ENCODE measurements at places on chromosomes 7 and 10.

DNA sequence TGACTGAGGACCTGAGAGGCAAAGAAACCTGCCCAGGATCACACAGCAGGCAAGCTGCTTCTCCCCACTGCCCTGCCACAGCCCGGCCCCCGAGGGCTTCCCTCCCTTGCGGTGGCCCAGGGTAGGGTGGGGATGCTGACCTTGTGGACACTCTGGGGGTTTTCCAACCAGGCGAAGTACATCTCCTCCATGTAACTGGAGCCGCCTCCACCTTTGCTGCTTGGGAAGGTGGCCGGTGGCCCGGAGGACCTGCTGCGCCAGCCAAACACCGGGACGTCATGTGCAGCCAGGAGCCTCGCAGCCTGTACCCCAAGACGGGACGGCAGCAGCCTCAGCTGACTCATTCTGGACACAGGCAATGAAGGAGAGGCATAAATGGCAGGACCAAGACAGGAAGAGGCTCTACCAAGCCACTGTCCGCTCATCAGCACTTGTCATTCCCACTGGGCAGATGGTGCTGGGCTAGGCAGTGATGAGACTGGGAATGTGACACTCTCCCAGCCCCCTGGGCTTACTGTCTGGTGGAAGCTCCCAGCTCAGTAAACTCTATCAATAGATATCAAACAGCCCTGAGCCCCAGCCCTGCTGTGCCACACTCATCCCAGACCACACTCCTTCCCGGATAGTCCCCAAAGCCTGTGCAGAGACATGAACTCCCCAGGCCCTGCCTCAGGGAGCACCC, 3.7 kb downstream of the OGDHL start:
- no peak for DNase-seq

GRCh38 chr7:157335991-157336382, 817 bp upstream of the DNAJB6 start:
- no peak for DNase-seq

DNA sequence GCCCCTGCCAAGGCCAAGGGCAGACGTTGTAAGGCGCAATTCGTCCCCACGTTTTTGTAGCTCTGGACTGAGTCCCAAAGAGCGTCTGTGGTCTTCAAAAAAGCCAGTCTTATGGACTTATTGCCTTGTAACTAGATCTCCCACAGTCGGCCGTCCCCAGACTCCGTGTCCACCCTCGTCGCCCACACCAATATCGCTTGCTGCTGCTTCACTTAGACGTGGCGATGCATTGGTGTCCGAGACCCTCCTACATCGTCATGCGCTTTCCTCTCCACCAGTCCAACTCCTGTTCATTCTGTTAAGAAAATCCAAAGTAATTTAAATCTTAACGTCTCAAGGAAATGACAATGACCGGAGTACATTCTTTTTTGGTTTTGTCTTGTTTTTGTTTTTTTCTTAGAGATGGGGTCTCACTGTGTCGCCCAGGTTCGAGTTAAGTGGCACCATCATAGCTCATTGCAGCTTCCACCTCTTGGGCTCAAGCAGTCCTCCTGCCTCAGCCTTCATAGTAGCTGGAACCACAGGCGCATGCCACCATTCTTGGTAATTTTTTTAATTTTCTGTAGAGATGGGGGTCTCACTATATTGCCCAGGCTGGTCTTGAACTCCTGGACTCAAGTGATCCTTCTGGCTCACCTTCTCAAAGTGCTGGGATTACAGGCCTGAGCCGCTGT, 851 bp downstream of the KIFBP start:
- DNase-seq, result no peak

GRCh38 chr10:87593702-87594101, 66.0 kb upstream of the PAPSS2 start:
- no peak for DNase-seq

GRCh38 chr10:79378647-79379511, 31.6 kb downstream of the PPIF start:
- no peak for DNase-seq

GRCh38 chr7:44294325-44295069, 30.9 kb downstream of the CAMK2B start:
- no peak for DNase-seq

DNA sequence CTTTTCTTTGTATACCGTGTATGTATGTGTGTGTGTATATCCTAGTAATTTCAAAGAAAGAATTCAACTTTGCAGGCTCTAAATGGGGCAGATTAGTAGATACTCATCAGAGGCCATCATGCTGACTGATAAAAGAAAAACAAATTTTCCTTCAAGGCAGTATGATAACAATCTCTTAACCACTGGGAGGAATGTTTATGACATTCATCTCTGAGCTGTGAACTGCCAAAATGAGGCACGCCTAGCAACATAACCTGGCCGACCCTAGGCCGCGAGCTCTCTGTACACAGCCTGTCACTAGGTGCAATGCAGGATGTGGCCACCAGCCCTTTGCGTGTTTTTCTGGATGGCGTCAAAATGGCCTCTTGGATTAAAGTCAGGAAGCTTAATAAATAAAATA, 343.7 kb upstream of the GALNT17 start:
- no peak for DNase-seq

GRCh38 chr10:110502072-110502845, 4.6 kb downstream of the DUSP5 start:
- no peak for DNase-seq

GRCh38 chr10:21614000-21614399, 80.0 kb downstream of the MLLT10 start:
- DNase-seq, result no peak

- no peak for DNase-seq
These were observed 132.7 kb downstream of the TAX1BP1 start for GRCh38 chr7:27872356-27873275.

DNA sequence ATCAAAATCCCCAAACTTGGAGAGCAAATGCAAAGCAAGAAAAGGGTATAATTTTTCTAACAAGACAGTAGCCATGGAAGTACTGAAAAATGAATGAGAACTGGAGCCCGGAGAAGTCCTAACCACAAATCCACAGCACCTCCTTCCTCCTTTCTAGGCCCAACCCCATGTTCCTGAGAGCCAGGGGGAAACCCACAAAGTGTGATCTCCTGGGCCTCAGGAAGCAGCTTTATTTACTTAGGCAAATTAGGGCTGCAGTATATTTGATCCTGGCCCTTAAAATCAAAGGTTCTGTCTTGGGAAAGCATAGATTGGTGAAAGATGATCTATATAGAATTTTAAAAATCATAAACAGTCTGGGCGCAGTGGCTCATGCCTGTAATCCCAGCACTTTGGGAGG, 103.0 kb downstream of the DOCK4 start:
- peak; percentile 70 for DNase-seq

DNA sequence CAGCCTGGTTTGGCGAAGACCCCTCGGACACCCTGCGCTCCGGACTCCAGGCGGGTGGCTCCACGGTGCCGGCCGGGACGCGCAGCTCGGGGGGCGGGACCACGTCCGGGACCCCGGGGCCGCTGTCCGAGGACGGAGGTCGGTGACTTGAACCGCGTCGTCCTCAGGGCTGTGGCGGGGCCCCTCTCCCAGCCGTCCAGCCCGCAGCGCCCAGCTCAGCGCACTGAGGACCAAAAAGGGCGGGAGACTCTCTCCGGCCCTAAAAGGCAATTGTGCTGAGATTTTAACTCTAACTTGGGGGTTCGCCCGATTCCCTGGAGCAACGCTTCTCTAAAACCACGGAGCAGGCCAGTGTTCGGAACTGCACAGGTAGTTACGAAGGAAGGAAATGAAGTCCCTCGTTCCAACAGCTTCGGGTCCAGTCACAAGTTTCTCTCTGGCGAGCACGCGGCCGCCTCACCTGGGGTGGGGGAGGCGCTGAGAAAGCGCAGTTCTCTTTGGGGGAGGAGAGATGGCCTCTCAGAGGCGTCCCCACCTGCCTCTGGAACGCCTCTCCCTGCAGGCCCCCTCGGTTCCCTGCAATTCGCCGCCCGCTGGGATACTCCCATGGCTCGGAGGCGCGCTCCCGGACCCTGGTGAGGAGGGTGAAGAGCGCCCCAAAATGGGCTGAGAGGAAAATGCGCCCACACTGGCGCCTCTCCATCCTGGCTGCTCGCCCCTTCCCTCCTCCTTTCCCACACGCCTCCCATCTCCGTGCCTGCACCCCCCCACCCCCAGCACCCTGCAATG, 352.7 kb downstream of the DNAJB6 start:
- no peak for DNase-seq

- DNase-seq, result no peak
These were observed 54.4 kb upstream of the PDSS1 start for GRCh38 chr10:26642896-26643653.

DNA sequence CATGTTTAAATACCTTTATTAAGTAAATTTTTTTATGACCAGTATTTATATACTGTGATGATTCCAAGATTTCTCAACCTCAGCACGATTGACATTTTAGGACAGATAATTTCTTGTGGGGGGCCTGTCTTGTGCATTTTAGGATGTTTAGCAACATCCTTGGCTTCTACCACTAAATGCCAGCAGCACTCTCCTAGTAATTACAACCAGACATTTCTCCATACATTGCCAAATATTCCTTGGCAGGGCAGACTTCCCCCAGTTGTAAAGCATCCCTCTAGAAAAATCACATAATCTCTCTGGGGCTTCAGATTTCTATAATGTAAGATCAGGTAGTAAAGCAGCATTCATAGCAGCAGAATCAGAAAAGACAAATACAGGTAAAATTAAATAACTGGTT, 7.8 kb upstream of the LIPM start:
- no peak for DNase-seq

DNA sequence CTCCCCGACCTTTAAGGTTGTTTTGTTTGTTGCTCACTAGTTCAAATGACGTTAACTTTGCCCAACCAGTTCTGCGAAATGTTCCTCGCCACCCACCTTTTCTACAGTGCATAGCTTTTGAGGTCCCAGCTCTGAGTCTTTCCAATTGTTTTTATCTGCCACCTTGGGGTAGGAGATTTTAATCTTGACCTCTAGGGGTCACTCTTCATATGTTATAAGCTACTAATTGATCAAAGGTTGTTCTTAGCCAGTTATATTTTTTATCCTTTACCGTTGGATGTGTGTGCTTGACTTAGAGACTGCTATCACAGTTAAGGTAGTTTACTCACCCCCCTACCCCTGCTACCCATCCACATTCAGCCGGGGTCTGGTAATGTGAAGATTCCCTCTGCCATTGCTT, 372.4 kb downstream of the SUGCT start:
- no peak for DNase-seq

GRCh38 chr10:86199041-86199440, 167.6 kb downstream of the GRID1 start:
- no peak for DNase-seq

DNA sequence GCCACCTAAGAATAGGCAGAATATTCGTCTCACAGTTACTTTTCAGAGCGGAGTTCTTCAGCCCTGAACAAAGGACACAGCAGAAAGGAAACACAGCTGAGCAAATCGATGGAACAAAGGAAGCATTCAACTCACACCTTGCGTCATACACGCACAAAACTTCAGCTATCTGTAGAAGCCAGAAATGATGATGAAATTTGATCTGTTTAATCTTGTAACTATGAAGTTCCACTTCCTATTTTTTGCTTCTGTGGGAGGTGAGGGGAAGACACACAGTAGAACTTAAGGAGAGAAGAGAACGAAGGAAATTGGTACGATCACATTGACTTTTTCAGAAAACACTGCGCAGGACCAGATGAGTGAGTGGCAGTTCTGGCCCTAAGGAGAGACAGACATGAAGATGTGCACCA, 26.2 kb downstream of the FAM171A1 start:
- DNase-seq, result peak; percentile 62

- no peak for DNase-seq
These were observed 101.3 kb downstream of the HIF1AN start for GRCh38 chr10:100636848-100637553.

GRCh38 chr7:99579956-99580777, 17.9 kb upstream of the TMEM225B start:
- no peak for DNase-seq

DNA sequence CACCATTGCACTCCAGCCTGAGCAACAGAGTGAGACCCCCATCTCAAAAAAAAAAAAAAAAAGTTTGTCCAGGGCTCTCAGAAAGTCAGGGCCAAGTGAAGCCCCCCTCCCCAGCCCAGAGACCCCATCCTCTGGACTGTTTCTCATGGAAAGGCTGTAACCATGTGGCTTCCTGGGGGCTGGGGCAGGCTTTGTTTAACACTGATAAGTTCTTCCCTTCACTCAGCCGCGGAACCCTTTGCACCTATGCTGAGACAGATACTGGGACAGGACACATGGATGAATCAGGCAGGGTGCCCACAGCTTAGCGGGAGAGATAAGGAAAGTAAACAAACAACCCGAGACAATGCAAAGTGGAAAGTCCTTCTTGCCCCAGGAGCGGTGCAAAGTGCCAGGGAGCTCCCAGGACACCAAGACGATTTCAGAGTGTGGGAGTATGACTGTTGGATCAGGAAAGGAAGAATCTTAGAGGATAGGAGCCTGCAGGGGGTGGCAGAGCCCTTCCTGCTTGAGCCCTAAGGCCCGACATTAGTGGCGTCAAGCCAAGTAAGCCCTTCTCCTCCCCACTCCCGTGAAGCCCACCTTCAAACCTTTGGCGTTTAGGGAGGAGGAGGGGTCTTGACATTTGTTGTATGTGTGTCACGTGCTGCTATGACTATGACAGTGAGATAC, 11.6 kb downstream of the MLXIPL start:
- DNase-seq, result peak; percentile 25

- DNase-seq, result no peak
These were observed 184.7 kb upstream of the PFKP start for GRCh38 chr10:2882628-2883027.

- no peak for DNase-seq
These were observed 34.8 kb downstream of the LUC7L2 start for GRCh38 chr7:139394540-139394939.

DNA sequence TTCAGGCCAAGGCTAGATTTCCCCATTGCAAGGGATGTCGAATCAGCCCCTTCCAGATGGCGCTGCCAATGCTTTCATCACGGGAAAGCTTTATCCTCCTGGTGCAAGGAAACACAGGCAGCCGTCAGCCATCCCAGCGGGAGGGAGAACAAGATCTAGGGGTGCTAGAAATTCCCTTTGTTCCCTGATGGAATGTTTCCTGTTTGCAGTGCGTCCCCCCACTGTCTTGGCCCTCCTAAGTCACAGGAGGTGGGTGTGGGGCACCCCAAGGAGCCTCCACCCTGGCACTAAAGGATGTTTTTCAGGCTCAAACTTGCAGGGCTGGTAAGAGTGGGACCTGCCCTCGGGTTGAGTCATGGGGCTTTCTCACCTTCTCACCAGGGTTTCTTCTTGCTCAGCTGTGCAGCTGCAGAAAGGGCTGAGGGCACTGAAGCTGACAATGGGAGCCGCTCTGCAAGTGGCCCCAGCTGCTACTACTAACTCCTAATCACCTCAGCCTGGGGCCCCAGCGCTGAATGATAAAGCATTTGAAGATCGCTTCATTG, 103.6 kb downstream of the PRPF18 start:
- no peak for DNase-seq

- peak; percentile 44 for DNase-seq
These were observed 73.0 kb downstream of the MICU1 start for GRCh38 chr10:72552857-72553256.

GRCh38 chr7:2490181-2490651, 14.0 kb upstream of the GRIFIN start:
- no peak for DNase-seq

GRCh38 chr10:5447056-5447455, 34.7 kb downstream of the NET1 start:
- no peak for DNase-seq
